Endothelial cell (in vitro differentiated cells): ENCODE measurements at places on chromosomes 12 and 14.

- no peak for DNase-seq
Observed at GRCh38 chr12:87444039-87444438, 585.2 kb downstream of the C12orf50 start.

GRCh38 chr14:91415794-91416743 lies 1.6 kb downstream of the CCDC88C start:
- no peak for DNase-seq

DNA sequence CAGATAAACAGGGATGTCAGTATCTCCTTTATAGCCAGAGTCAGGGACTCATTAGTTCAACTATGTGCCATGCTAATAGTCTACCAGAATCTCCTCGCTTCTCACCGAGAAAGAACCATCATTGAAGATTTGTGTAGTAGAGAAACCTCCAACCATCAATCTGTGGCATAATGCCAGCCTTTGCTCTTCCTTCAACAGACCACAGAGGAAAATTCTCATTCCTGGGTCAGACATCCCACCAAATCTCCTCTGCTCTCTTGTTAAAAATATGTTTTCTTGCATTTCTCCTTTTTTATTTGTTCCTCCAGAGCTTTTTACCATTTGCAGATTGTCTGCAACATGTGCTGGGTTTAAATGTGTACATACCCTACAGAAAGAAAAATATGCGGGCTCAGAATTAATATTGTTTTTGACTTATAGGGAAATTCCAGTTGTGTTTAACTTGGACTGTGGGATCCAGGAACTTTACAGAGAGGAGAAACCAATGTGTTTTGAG lies 64.9 kb downstream of the LLPH start:
- no peak for DNase-seq

GRCh38 chr12:119673634-119674033 lies 5.7 kb downstream of the PRKAB1 start:
- DNase-seq: peak; percentile 24

DNA sequence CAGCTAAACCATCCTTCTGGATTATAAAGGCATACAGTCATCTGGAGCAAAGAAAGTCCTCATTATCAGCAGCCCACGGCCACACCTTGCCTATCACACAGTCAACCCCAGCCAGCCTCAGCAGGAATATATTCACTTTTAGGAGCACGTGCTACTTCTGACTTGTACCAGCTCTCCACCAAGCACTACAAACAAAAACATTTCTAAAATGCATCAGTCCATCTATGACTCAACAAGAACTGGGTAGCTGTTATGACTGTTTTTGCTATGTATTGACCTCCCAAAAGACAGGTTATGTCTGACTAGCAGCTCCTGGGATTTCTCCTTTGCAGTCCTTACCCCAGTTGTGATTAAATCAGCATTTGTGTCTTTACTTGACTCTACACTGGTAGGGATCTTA lies 31.2 kb downstream of the NUAK1 start:
- DNase-seq: no peak

DNA sequence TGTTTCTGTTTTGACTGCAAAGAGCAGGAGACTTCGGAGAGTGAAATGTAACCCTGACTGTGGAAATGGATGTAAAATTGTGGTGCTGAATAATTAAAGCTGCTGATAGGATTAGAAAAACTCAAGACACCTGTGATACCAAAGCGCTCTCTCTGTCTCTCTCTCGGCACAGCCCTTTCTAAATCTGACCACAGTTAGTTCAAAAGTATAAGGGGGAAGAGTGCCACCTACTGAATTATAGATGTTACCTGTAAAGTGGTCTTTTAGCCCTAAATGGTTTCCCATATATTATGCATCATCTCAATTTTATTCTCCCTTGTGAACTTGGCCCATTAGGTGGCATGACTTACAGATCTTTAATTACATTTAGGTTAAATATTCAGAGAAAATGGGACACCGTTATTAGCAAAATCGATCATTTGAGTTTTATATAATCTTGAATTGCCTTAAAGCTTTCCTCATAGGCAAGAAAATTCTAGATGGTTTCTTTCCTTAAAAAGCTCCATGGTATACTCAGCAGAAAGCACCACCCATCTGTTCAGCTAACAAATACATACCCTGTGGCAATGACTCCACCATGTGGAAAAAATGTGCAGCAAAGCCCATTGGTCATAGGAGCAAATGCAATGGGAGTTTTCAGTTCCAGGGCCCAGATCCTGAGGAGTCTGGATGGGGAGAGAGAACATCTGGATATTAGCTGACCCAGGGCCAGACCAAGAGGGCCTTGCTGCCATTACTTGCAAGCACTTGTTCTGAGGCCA lies 18.1 kb downstream of the RFC5 start:
- peak; percentile 11 for DNase-seq

DNA sequence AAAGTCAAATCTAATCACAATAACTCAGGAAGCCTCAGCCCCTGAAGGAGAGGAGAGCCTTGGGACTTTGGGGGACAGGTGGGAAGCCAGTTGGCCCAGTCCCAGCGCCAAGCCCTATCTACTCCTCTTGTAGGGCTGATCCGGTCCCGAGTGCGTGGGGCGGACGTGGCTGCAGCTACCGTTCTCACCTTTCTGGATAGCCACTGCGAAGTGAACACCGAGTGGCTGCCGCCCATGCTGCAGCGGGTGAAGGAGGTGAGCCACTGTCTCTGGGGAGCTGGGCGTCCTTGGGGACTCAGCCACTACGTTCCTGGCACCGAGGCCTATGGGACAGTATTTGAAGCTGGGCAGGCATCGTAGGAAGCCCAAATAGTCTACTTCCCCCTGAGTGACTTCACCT lies 68.4 kb downstream of the GALNT16 start:
- no peak for DNase-seq

DNA sequence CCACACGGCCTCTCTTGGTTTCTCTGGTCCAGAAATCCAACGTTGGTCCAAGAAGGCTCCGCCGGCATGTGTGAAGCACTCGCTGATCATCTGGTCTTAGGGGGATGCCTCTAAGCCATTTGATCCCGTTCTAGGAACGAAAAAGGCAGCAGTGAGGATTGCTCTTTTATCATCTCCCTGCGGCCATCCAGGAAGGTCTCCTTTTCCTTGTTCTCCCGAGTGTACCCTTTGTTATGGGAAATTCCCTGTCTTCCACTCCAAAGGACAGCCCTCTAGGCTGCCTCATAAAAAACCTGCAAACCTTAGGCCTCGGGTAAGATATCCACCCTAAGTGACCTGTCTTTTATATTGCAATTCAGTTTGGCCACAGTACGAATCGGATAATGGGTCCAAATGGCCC lies 85.8 kb downstream of the TMTC3 start:
- no peak for DNase-seq

DNA sequence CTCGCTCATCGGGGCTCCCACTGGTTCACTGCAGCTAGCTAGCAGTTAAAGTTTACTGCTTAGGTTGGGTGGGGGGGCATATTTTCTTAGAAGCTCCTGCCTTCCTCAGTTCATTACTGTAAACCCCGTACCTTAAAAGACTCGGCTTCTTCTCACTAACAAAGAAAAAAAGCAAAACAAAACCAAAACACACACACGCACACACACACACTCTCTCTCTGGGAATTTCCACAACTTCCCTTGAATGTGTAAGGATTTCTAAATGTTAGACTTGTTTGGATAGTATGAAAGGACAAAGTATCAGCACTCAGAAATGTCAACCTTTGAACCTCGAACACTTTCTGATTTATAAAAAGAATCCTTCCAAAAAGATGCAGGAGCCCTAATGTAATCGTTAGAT lies 927 bp downstream of the PTHLH start:
- no peak for DNase-seq

GRCh38 chr12:103548622-103549601 lies 38.2 kb upstream of the STAB2 start:
- DNase-seq: peak; percentile 78

GRCh38 chr12:15278816-15279658 lies 43.3 kb upstream of the PTPRO start:
- no peak for DNase-seq

DNA sequence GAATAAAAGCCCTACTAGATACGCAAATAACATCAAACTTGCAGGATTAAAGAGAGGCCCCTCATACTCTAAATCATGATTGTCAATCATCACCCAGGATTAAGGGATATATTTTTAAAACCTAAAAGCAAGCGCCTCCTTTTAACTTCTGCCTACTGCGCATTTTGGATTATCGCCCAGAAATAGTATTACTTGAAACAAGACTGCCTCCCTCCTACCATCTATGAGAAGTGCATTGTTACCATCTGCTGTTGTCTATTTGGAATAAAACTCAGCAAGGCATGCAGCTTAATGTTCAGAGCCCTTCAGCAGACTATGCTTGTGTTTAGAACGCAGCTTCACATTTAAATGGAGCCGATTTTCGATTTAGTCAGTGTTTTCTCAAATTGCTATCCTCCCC lies 79.6 kb downstream of the EXOC5 start:
- DNase-seq: no peak

DNA sequence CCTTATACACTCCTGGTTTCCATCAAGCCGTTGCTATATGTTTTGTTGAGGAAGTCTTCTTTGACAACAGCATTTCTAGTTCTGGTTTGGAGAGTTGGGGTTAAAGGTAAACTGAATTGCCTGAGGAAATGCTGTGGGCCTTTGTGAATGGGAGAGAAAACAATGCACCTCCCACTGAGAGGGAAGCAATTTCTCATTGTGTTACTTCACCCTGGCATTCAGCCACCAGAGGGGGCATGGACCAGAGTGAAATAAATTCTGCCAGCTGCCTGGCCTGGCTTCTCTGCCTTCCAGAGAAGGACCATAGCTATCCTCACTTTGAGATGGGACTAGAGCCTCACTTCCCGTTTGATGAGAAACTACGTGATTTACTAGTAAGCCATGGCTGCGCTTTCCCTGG lies 475.3 kb downstream of the EGLN3 start:
- DNase-seq: peak; percentile 83

DNA sequence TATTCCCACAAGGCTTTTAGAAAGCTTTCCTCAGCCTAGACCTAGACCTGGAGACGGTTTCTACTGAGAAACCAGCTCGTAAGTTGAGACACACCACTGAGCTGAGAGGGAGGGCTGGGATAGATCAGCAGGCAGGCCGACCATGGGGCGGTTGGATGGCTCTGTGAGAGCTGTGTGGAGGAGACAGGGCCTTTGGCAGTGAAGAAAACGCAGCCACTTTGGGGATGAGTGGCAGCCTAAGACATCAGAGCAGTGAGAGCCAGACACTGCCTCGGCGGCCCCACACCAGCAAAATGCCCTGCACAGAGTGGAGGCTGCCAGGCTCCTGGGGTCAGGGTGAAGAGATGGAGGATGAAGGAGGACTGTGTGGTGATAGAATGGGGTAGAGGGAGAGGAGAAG lies 46.0 kb downstream of the CACNA2D4 start:
- DNase-seq: no peak

DNA sequence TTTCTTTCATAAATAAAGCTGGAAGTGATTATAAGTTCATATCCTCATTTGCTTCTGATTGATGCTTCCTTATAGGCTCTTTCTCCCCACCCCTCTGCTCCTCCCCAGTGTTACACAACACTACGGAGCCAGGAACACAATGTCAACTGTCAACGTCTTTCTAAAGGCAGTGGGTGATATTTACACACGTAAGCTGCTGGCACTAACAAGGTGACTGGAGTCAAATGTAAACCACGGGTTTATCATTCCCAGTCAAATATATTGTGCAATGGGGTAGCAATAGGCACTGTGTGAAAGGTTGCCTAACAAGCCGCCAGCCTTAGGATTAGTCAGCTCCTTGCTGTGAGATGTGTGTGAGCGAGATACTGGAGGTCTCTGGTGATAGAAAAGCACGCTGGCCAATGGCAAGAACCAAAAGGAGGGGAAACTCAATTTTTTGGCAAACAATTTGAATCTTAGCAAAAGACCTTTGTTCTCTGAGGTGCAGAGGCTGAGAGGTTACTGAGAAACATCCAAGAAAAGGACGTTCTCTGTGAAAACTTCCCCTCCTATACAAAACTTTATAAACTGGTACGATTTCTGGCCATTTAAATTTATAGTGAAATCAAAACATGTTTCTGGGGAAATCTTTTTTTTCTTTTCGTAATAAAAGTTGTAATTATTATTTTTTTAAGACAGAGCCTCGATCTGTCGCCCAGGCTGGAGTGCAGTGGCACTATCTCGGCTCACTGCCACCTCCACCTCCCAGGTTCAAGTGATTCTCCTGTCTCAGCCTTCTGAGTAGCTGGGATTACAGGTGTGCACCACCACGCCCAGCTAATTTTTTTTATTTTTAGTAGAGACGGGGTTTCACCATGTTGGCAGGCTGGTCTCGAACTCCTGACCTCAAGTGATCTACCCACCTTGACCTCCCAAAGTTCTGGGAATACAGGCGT lies 22.3 kb upstream of the HECTD1 start:
- no peak for DNase-seq

DNA sequence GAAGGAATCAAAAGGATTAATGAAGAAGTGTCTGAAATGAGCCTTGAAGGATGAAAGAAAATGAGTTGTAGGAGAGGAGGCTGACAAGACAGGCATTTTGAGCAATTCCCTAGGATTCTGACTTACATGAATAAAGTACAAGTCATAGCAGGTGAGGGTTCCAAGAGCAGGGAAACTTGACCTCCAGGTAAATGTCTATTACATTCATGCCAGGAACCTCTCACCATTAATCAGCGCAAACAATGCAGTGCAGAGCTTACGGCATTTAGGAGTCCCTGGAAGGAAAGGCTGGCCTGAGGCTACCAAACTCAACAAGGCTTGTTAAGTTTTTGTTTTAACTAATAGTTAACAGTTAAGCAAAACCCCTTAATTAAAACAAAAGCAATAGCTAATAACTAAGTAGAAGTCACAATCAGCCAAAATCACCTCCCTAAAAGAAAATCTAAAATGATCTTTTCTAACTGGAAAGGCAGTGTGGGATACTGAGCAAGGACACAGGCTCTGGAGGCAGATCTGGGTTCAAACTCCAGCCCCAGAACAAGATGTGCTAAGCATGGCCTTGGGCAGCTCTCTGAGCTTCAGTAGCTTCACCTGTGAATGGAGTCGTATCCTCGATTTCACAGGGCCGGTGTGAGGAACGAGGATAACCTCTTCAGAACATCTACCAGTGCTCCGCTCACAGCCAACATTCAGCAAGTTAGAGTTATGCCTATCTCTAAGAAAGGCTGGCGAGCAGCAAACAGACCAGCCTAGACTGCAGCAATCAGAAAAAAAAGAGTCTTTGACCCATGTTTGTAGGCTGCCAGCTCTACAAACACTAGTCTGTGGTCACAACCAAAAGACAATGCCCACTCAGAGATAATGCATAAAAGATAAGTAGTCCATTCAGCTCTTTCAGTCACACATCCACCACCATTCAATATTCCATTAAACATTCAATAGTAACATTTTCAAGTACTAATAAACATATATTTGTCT lies 16.9 kb downstream of the PPTC7 start:
- no peak for DNase-seq

DNA sequence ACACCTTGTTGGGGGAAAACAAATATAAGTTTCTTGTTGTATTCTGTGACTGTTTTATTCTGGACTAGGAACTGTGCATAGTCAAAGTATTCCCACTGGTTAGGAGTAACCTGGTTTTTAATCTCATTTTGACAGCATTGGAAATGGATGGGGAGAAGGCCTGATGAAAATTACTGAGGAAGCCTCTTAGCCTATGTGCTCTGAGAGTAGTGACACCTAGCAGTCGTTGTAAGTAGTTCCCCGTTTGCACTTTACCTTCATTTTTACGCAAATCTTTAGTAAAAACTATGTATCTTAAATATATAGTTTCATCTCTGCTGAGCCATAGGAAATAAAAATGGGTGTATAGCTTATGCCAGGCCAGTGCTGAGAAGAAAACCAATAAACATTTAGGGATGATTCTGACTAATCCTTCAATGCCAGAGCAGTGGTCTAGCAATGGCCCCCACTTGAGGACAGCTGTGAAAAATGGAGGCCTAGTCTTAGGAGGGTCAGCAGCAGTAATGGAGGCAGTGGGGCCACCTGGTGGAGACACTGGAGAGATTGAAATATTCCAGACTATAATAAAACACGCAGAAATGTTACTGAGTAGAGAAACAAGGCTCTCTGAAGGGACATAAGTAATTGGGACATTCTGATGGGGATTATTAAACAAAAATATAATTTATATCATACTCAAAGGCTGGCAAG lies 133.2 kb upstream of the NOVA1 start:
- peak; percentile 41 for DNase-seq
